ENCODE measurements at places on chromosomes 4 and X. TPM values are rescaled to one million over a fixed set of nuclear protein-coding genes. Genes with fewer than 3 reads are reported as not detected.

The NXF3 gene
- not detected for total RNA-seq

The MAGEA2 gene
- total RNA-seq: not detected

The STBD1 gene
- total RNA-seq: 6.4 TPM

The GRID2 gene
- total RNA-seq: not detected

The KLHL4 gene
- 2.8 TPM for total RNA-seq
